ENCODE measurements at places on chromosomes 6 and 20.

DNA sequence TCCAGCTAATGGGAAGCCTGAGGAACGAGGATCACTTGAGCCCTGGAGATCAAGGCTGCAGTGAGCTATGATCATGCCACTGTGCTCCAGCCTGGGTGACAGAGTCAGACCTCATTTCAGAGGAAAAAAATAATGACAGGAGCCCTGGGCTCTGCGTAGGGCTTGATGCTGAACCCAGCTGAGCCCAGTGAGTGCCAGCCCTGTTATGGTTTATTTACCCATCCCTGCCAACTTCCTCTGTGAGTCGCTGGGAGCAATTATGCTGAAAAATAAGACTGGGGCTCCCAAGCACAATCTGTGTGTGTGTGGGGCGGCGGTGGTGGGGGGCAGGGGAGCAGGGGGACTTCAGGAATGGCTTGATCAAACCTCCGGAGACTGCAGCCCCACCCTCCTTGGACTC, 75.9 kb upstream of the PMEPA1 start:
- no peak for DNase-seq

DNA sequence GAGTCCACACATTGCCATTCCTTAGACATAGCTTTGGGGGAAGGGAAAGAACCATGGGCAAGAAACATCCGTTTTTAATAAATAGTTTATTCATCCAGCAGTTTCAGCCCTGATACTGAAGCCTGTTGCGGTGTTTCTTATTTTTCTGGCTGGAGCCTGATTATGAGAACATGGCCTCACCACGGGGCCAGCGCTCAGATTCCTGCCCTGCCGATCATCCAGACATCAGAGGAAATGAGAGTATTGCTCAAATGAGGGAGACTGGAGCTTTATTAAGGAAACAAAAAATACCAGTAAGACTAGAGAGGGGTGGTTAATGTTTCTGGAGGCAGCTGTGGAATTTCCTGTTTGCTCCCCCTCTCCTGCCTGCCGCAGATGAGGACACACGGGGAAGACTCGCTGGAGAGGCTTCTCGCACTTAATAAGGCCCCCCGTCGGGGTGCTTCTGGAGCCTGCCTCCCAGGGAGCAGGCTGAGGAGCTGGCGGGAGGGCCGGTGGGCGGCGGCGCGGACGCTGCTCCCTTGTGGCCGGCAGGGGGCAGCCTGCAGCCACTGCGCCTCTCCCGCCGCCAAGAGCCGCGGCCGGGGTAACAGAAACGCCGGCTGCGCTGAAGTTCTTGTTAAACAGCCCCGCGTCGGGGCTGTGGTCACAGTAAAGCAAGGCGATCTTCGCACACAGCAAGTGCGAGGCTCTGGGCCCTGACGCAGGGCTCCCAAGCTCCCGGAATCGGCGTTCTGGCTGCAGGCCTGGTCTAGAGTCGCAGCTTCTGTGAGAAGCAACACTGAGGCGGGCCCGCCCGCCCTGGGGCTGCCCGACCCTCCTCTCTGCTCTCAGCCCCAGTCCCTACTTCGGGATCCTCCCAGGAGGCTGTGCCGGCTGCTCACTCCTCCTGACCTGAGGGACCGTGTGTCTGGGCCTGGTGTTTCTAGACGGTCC, 17.5 kb downstream of the LEMD2 start:
- peak; percentile 84 for DNase-seq

DNA sequence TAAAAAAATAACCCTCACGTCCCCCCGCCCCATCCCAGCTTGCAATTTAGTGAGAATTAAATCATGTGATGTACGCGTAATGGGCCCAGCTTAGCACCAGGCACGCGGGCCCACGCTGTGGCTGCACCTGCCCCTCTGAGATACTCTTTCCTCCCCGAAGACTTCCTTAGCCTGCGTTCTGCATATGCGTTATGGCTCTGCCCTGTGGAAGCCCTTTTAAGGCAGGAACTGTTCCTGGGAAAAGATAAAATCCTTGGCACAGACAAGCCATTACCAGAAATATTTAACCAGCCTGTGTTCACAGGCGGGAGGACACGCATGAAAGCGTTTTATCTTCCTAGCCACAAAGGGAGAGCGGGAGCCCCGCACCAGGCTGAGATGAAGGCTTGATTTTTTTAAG, 311.0 kb downstream of the LRFN2 start:
- no peak for DNase-seq

- peak; percentile 48 for DNase-seq
Observed at GRCh38 chr6:5302220-5302946, 41.1 kb downstream of the FARS2 start.

DNA sequence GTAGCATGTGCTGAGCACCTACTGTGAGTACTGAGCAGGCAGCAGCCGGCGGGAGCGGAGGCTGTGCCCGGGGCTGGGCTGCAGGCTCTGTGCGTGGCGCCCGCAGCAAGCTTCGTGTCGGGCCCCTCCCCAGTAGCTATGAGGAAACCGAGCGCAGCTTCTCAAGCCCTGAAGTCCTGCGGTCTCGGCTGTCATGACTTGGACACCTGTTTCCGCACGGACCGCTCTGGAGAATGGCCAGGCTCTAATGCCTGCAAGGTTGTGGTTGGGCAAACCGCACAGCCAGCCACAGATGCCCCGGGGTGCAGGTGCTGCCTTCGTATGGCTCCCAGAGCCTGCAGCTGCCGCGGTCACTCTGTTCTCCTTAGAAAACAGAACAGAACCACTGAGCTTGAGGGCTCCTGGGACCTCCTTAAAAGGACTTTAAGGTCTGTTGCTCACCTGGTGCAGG, 33.7 kb downstream of the PYGB start:
- no peak for DNase-seq

DNA sequence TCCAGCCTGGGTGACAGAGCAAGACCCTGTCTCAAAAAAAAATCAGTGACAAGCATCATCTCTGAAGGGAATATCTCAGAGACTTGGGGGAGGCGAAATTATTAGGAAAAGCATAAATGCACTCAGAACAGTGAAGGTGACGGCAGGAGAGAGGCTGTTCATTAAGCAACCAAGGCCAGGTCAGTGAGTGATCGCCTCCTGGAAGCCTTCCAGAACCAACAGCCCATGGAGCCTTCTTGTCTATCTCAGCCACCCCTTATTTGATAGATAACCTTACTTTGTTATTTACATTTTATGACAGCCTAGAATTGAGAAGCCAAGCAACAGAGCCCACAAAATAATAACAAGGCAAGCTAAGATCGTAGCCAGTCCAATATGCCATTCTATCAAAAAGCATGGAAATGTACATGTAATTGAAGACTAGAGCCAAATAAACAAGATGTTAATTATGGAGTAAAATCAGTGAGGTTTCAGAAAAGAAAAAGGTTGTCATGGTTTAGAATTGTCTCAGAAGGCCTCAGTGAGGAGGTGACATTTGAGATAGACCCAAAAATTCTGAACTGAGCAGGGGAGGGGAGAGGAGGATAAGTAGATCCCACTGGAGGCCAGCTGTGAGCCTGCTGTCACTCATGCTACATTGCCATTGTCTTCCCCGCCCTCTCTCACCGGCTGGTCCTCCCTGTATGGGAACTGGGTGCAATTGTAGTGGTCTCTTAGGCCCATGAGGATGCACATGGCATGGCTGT, 17.8 kb downstream of the BNIP5 start:
- DNase-seq: no peak

GRCh38 chr20:1448081-1448620, 18.5 kb downstream of the NSFL1C start:
- no peak for DNase-seq

DNA sequence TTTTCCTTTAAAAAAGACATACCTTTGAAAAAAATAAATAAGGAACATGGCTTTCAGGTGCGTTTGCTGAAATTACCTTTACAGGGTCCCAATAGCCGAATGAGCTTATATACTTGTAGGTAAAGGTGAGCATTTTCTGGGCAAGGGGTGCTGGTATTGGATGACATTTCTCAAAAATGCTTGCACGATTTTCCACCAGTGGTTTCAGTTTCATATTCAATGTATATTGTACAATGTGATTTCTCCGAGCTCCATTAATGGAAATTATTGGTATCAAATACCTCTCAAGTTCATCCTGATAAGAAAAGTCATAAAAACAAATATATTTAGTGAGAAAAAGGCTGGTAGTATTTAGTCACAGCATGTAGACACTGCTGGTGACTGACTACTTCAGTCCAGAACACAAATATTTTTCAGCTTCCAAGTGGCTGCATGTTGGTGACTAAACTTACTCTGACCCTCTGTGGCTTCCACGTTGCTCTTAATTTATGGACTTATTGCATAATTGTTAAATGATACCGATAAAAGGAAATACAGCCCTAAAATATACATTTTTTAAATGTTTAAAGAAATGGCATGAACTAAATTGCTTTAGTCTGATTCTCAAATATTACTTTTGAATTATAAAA, 32.9 kb upstream of the ZBTB24 start:
- no peak for DNase-seq

- DNase-seq: no peak
Observed at GRCh38 chr6:3919849-3920248, 70.7 kb downstream of the FAM50B start.

- no peak for DNase-seq
Observed at GRCh38 chr6:73691512-73691911, 4.5 kb upstream of the CD109 start.

DNA sequence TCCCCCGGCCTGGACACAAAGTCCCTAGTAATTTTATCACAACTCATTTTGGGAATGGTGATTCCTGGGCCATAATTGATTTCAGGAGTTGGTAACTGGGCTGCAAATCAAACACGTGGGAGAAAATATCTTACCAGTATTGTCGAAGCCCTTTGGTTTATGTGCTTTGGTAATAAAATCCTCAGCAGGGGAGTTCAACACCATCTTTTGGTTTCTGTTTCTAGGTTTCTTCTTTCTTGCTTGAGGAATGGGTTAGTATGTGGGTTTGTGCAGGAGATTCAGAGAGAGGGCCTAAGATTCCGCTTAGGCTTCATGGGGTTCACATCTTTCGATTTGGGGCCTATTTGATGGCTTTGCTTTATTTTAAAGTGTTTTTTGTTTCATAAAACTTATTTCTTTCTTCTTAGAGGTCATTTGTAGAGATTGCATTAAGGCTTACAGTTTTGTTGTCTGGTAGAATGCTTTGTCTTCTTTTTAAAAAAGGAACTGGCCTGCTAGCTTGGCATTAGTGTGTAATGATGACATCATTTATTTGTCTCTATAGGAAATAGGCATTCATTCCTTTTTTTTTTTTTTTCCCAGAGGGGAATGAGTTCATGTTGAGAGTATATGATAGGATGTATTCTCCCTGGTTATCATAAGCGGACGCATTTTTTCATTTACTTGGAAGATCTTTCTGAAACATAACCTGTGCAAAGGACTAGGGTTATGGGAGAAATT, 45.8 kb downstream of the CYP24A1 start:
- DNase-seq: no peak

GRCh38 chr6:5617179-5617578, 355.9 kb downstream of the FARS2 start:
- no peak for DNase-seq

DNA sequence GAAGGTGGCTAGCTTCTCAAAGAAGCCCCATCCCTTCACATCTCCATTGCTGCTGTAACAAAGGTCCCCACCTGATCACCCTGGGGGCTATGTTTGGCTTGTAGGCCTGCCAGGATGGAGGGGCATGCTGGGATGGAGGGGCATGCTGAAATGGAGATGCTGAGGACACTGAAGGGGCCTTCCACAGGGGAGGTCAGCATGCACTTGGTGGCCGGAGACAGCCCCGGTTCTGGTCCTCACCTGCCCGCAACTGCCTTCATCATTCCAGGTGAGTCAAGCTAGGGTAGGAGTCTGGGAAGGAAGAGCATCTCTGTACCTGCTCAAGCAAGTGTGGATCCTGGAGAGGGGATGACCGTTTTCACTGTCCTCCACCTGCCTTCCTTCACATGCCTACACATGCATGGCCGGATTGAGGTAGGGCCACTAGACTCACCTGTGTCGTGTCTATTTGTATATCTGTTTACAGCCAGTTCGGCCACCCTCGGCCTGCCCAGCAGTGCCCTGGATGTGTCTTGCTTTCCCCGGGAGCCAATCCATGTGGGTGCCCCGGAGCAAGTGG, 6.0 kb downstream of the L3MBTL1 start:
- no peak for DNase-seq

DNA sequence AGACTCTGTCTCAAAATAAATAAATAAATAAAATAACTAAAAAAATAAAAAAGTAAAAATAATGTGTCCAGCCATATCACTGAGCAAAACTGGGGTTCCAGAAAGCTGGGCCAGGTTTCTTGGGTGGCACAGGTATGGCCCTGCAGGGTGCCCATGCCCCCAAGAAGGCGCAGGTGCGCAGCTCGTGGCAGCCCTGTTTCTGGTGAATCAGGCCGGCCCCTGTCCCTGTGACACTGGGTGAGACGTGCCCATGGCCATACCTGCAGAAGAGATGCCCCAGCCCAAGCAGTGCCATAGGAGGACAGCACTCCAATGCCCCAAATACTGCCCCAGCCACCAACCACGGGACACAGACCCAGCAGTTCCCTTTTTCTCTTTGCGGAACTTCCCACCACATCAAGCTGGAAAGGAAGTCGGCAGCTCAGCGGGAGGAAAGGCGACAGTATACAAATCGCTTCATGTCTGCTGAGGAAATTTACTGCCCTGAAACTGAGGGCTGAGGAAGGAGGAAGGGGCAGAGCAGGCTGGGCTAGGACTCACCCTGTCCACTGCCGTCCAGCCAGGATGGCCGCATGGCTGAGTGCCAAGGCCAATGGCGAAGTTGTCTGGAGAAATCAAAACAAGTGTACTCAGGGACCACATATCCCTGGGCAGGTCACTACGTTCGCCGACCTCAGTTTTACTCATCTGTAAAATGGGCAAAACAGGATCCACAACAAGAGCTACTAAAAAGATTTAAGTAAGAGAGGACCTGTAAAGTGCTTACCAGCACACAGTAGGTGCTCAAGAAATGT, 55.4 kb downstream of the PREX1 start:
- DNase-seq: no peak

- DNase-seq: no peak
Observed at GRCh38 chr6:70998148-70998547, 41.3 kb upstream of the B3GAT2 start.

- no peak for DNase-seq
Observed at GRCh38 chr6:29850011-29850553, 22.5 kb downstream of the HLA-G start.

DNA sequence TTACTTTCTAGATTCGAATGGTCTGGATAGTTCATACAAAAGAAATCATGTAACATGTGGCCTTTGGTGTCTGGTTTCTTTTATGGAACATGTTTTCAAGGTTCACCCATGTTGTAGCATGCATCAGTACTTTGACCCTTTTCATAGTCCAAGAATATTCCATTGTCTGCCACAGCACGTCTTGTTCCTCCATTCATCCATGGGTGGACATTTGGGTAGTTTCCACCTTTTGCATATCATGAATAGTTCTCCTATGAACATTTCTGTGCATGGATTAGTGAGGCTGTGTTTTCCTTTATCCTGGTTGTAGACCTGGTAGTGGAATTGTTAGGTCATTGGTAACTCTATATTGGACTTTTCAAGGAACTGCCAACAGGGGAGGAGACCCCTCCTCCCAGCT, 31.7 kb downstream of the GSTA3 start:
- DNase-seq: no peak
